Small intestine (tissue), 16 donors: ENCODE measurements at places on chromosomes 7 and 10. TPM values are rescaled to one million over a fixed set of nuclear protein-coding genes. Genes with fewer than 3 reads are reported as not detected.

GCK gene
- not detected for polyA plus RNA-seq

SLC26A3 gene
- polyA plus RNA-seq = 70.7 TPM

ADAP1 gene
- 102 TPM for polyA plus RNA-seq

INHBA gene
- polyA plus RNA-seq = 1.2 TPM

AMPH gene
- not detected for polyA plus RNA-seq

PTPRN2 gene
- 2.0 TPM for polyA plus RNA-seq

WASHC2A gene
- 20.4 TPM for polyA plus RNA-seq

FAM131B gene
- 3.3 TPM for polyA plus RNA-seq

HPSE2 gene
- polyA plus RNA-seq = 9.4 TPM

- no peak for DNase-seq
- no peak overlapping the region for H3K27ac ChIP-seq
- no peaks in the 10 kb centered on the region for H3K4me1 ChIP-seq
- H3K4me3 ChIP-seq = no peak overlapping the region
Measured at GRCh38 chr7:106339513-106340246, 54.9 kb upstream of the NAMPT start.

DNA sequence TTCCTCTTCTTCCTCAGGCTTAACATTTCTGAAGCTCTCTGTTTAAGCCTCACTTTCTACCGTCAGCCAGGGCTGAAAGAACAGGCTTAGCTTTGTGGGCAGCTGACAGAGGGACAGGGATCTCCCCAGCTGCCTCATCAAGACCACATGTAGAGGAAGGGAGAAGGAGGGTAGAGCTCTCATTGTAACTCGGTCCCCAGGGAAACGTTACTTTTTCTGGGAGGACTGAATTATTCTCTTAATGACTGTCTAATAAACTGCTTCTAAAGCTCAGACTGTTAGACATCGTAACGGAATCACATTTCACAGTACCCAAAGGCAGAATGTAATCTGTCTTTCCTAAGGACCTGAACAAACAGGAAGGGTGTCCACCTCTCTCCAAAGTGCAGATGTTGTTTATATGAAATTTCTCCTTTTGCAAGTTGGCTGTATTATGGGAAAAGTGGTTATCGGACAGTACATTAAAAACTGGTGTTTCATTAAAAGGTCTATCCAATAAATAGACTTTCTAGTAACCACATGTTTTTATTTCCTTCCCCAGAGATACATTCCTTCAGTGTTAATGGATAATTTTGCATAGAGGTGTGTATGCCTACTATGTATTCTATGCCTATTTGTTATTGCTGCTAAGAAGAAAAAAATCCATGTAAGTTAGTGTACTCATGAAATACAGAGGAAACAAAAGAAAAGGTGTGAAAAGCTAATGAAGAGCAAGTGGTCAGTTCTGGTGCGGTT is 144.2 kb downstream of the CTTNBP2 start:
- H3K27me3 ChIP-seq = no peaks in the 10 kb centered on the region
- no peak for DNase-seq
- no peaks in the 10 kb centered on the region for H3K36me3 ChIP-seq
- no peaks in the 10 kb centered on the region for H3K4me1 ChIP-seq
- H3K4me3 ChIP-seq = no peak overlapping the region

DNA sequence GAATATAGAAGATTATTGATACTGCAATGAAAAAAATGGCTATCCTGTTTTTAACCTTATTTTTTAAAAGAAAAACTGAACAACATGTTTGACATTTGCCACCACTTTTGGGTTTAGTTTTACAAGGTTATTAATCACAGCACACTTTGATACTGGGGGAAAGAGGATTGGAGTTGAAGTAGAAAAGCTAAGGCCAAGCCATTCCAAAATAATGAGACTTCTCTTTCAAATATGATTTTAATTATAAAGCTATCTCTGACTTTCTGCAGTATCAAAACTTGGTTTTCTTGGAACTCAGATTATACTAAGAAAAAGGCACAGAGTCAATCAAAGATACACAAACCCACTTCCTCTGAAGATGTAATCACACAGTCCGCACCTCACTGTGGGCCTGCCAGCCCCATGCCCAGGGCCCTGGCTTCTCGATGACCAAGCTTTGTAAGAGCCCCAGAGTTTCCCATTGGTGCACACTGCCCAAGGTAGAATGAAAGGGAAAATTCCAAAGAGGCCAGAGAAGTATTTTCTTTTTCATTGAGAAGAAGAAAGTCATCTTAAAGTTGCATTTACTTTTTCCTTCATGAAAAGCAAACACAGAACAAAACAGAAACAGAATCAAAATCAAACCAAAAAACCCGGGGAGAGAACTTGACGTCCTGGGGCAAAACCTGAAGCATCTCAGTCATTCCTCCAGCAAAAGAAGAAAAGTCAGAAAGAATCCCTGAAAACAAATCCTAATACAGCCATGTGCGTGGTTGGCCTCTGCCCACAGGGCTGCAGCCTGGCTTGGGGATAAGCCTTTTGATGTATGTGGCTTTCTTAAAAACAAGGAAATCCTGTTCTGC is 187.7 kb upstream of the KLF6 start:
- peak; percentile 48 for DNase-seq
- peaks cover 3% of the 10 kb centered on the region for H3K4me1 ChIP-seq
- no peak overlapping the region for H3K4me3 ChIP-seq
- H3K27me3 ChIP-seq = no peaks in the 10 kb centered on the region

DNA sequence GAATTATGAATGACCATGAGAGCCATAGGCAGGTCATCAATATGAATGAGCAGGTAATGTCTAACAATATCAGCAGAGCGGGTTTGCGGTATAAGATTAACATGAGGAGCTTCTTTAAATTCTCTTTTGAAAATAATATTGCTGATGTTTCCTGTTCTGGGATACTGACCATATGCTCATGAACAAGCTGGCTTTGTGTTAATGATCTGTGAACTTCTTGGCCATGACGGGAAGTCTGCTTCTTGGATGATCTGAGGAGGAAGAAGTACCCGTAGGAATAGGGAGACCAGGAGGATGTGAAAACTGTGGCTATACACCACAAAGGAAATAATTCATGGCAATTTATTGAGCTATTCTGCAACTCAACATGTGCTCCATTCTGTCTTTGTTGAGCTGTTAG is 38.6 kb downstream of the ITGA8 start:
- H3K4me1 ChIP-seq = no peaks in the 10 kb centered on the region
- no peaks in the 10 kb centered on the region for H3K36me3 ChIP-seq
- DNase-seq = no peak
- H3K27me3 ChIP-seq = no peaks in the 10 kb centered on the region

GRCh38 chr7:99447943-99448342 is 9.2 kb downstream of the CPSF4 start:
- H3K36me3 ChIP-seq = peaks cover 91% of the 10 kb centered on the region
- H3K4me3 ChIP-seq = no peak overlapping the region
- no peaks in the 10 kb centered on the region for H3K27me3 ChIP-seq
- H3K27ac ChIP-seq = no peak overlapping the region

- no peak overlapping the region for H3K27ac ChIP-seq
- no peaks in the 10 kb centered on the region for H3K4me1 ChIP-seq
- no peaks in the 10 kb centered on the region for H3K27me3 ChIP-seq
Measured at GRCh38 chr7:133513608-133514007, 260.7 kb downstream of the EXOC4 start.

DNA sequence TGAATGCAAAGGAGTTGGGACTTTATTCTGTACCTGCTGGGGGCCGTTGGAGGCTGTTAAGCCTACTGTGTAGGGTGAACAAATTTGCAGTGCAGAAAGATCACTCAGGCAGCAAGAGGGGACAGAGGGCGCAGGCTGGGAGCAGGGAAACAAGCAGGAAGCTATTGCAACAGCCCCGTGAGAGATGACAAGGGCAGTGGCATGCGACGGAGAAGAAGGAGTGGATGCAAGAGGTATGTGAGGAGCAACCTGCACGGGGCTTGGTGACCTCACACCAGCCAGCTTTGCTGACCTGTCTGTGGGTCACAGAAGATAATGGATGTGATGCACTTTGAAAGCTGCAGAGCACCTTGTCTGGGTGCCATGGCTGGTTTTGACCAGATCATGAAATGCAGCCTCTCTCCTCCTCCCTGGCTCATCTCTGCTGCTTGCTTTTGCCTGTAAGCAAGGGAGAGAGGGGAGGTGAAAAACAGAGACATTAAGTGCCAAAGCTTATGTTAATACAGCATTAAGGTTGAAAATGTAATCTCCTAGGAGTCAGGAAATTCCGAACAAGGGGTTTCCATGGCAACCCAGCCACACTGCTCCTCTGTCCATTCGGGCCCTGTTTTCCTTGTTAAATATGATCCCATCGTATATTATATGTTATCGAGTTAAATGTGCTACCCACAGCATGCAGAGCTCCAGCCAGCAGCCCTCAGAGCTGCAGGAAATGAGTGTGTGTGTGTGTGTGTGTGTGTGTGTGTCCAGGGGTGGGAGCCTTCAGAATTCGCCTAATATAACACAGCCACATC is 314.3 kb upstream of the ZMIZ1 start:
- no peaks in the 10 kb centered on the region for H3K36me3 ChIP-seq
- H3K4me3 ChIP-seq = no peak overlapping the region
- H3K27me3 ChIP-seq = no peaks in the 10 kb centered on the region

DNA sequence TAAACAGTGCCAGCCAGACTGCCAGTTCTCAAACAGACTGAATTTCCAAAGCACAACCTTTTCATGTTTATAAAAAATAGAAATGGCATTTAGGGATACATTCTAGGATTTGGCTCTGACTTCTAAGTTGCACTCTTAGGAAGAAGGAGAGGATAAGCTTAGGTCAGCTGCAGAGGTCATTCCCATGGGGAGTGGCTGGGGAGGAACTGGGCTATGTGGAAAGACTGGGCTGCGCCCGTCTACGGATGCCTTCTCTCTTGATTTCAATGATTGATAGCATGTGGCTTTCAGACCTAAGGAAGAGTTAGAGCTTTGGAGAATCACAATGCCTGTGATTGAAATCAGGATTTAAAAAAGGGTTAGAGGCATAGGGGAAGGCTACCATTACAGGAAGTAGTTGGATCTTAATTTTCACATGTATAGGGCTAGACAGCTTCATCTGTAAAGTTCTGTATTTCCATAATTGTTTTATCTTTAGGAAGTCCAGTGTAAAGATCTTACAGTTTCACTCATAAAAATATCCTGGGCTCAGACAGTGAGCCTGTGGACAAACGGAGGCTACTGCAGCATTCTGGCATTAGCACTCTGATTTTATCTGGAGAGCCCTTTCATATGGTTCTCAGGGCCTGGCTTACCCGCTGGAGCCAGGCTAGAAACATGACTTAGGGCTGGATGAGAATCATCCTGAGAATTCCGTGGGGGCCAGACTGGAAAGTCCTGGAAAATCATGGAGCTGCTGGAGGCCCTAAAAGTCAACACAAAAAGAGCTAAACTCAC is 29.5 kb downstream of the NUDT5 start:
- H3K4me1 ChIP-seq = no peaks in the 10 kb centered on the region
- H3K27me3 ChIP-seq = no peaks in the 10 kb centered on the region
- H3K36me3 ChIP-seq = peaks cover 18% of the 10 kb centered on the region
- no peak overlapping the region for H3K4me3 ChIP-seq

- H3K27me3 ChIP-seq = no peaks in the 10 kb centered on the region
- H3K36me3 ChIP-seq = no peaks in the 10 kb centered on the region
- H3K27ac ChIP-seq = no peak overlapping the region
- H3K4me1 ChIP-seq = peaks cover 15% of the 10 kb centered on the region
Measured at GRCh38 chr7:50423860-50424259, 26.3 kb downstream of the FIGNL1 start.

DNA sequence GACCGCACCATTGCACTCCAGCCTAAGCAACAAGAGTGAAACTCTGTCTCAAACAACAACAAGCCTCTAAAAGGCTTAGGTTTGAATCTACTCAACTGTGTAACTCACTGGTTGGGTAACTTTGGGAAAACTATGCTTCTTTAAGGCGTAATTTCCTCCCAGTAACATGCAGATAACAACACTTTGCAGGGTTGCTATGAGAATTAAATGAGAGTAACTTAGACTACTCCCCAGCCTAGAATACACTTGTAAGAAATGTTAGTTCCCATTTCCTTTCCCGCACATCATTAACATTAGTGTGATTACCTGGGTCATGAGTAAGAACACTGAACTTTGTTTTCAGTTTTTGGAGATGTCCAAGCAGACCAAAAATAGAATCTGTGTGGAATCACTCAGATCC is 5.4 kb upstream of the MYPN start:
- H3K4me1 ChIP-seq = no peaks in the 10 kb centered on the region
- no peaks in the 10 kb centered on the region for H3K36me3 ChIP-seq
- no peak overlapping the region for H3K27ac ChIP-seq
- no peaks in the 10 kb centered on the region for H3K27me3 ChIP-seq

DNA sequence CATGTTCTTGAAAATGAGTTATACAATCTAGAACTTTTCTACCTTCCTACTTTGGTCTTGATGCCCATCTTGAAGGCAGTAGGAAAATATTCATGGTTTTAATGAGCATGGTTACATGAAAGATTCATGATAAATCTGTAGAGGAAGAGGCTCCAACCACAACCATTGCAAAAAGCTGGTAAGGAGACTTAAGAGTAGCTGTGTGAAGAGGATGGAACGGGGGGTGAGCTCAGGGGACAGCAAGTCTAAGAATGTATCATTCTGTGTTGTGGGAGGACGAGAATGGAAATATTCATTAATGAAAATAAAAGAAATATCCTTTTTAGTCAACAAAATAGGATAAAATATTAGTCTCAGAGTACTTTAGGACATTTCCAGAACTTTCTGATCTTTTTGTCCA is 81.1 kb downstream of the BMPER start:
- no peak for DNase-seq
- H3K4me3 ChIP-seq = no peak overlapping the region
- H3K36me3 ChIP-seq = no peaks in the 10 kb centered on the region
